Sigmoid colon (tissue), 7 donors: ENCODE measurements at places on chromosomes 2 and 18. TPM values are rescaled to one million over a fixed set of nuclear protein-coding genes. Genes with fewer than 3 reads are reported as not detected.

COL6A3 gene
- 66.9 TPM for polyA plus RNA-seq

RAB17 gene
- 38.4 TPM for polyA plus RNA-seq

KIF3C gene
- polyA plus RNA-seq, result 3.4 TPM

IL1R1 gene
- 14.6 TPM for polyA plus RNA-seq

POU3F3 gene
- not detected for polyA plus RNA-seq

GRCh38 chr2:43798300-43798699 is 24.5 kb downstream of the DYNC2LI1 start:
- no peak for DNase-seq

- no peak for DNase-seq
These were observed 34.2 kb downstream of the CERS6 start for GRCh38 chr2:168490015-168490874.

GRCh38 chr2:586641-587076 is 90.5 kb downstream of the TMEM18 start:
- no peak for DNase-seq

DNA sequence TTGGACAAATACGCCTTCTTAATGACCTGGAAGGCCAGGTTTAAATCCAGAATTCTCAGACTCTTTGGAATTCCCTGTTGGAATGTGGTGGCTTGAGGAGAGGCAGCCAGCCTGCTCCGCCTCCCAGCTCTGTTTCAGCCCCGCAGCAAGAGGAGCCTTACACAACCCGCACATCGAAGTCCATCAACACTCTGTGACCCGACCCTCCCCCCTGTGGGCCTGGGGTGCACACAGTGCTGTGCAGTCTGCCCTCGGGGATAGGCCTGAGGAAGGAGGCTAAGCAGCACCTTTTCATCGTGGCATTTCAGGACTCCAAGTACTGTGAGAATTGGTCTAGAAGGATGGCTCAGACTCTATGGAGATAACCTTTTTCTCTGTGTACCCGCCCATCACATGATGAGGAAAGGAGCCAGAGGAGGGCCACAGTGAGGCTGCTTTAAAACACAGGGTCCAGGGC is 73.7 kb downstream of the GREB1L start:
- no peak for DNase-seq

GRCh38 chr2:29871541-29871940 is 49.8 kb downstream of the ALK start:
- no peak for DNase-seq

DNA sequence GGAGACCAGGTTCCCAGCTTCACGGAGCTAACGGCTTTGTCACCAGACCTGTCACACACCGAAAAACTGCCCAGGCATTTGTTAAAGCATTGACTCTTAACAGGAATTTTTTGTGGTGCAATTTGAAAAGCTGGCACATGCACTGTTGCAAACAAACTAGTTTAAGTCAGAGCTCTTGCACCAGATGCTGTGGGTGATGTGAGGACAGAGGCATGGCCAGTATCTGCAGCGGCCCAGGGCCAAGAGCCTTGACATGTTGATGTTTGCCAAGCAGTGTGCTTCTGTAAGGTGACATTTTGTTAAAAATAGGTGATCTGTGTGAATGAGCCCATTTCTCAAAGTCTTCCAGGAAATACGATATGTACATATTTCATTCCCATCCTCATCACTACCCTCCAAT is 142.5 kb downstream of the MTCL1 start:
- DNase-seq, result peak; percentile 74
